ENCODE measurements at places on chromosomes 1 and 21.

DNA sequence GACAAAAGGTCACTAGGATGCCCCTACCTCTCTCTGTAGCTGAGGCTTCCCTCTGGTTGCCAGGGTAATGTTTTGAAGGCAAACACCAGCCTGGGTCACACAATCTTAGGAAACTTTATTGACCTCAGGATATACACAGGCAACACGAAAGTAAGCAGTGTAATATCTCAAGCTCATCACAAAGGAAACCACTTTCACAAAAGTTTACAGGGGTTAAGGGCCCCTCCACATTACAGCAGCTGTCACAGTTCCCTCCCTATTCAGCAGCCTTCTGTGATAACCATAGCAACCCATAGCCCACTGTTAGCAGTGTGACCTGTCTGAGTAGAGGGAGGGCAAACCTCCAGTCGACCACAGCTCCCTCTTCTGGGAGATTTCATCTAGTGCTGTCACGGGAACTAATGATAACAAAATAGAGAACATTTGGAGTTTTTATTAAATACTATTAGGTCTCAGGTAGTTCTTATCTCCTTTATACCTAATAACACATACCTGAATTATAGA lies 149.8 kb downstream of the PTPRC start:
- DNase-seq = no peak

DNA sequence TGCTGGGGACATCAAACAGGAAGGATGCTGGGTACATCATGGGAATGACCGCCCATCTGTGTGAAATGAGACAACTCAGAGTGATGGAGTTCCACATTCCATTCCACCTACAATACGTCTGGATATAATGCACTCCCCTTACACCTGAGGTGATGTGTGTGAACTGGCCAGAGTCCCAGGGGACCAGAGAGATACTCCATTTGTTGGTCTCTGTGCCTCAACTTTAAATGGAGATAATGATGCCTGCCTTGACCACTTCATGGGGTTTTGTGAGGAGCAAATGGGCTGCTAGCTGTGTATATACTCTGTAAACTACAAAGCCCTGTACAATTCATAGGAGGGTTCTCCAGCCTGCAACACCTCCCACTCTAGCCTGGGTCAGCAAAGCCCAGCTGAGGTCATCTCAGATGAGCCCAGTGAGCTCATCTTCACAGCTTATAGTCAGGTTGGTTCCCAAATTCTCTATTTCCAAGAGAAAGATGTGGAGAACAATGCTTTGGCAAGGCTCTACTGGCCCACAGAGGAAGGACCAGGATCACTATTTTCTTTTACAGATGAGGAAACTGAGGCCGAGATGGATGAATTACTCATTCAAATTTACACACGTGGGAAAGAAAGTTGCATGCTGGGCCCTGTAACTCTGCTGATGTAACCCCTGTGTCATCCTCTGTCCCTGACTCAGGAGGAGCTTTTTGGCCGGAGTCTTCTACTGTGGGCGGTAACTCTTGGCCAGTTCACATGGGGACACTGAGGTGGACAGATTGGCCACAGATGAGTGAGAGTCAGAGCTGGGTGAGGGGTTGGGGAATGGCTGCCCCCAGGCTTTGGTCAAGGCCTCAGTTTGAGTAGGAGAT lies 105.6 kb upstream of the GCLM start:
- DNase-seq = peak; percentile 41

DNA sequence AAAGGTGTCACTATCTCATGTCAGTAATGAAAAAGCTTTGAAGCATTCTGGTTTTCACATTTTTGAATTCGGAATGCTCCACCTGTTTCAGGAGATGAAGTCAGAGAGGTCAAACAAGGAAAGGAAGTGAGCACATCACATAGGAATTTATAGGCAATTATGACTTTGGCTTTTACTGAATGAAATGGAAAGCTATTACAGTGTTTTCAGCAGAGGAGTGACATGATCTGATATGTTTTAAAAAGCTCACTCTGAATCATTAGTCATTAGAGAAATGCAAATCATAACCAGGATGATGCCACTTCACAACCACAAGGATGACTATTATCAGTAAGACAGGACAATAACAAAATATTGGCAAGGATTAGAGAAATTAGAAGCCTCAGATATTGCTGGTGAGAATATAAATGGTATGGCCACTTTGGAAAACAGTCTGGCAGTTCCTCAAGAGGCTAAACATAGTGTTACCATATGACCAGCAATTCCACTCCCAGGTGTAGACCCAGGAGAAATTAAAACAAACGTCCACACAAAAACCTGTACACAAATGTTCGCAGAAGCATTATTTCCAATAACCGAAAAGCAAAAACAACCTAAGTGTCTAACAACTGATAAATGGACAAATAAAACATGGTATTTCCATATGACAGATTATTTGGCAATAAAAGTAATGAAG lies 7.5 kb downstream of the TAF1A start:
- peak; percentile 44 for DNase-seq

- DNase-seq = no peak
Measured at GRCh38 chr1:116502671-116503314, 68.0 kb downstream of the CD58 start.

GRCh38 chr1:51019811-51020210 lies 49.8 kb downstream of the CDKN2C start:
- DNase-seq = no peak
